ENCODE measurements at places on chromosomes 1 and 21.
A peak's percentile ranks its signal among the peaks of the same experiment; 100 is the strongest.

DNA sequence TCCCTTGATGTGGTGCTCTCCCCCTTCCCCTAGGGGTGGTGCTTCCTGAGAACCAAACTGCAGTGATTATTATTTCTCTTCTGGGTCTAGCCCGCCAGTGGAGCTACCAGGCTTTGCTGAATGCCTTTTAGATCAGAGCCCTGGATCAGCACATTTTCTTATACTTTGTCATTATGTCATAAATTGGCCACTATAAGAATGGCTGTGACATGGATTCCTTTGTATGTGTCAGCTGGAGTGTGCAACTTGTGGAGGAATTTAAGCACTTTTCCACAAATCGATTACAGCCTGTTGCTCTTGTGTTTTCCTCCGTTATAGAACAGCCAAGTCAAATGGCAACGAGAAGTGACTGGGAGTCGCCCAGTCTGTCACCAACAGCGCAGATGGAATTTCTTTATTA is 273.3 kb downstream of the DUSP10 start:
- no peak for DNase-seq

- no peak for DNase-seq
Observed at GRCh38 chr1:38528623-38529022, 330.9 kb downstream of the RRAGC start.

DNA sequence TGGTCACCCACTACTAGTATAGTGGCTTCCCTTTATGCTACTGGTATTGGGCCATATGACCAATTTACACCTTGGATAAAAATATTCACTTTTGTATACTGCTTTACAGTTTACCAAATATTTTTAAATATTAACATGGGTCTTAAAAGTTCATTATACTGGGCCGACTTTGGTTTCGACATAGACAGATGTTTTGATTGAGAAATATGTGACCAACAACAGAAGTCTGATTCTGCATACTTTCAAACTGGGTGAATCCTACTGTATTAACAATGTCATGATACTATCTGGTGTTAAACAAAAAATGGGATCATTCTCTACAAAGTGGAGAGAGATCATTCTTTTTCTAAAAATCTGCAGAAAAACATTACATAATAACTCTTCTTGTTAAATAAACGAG is 134.8 kb downstream of the AKT3 start:
- DNase-seq, result no peak

DNA sequence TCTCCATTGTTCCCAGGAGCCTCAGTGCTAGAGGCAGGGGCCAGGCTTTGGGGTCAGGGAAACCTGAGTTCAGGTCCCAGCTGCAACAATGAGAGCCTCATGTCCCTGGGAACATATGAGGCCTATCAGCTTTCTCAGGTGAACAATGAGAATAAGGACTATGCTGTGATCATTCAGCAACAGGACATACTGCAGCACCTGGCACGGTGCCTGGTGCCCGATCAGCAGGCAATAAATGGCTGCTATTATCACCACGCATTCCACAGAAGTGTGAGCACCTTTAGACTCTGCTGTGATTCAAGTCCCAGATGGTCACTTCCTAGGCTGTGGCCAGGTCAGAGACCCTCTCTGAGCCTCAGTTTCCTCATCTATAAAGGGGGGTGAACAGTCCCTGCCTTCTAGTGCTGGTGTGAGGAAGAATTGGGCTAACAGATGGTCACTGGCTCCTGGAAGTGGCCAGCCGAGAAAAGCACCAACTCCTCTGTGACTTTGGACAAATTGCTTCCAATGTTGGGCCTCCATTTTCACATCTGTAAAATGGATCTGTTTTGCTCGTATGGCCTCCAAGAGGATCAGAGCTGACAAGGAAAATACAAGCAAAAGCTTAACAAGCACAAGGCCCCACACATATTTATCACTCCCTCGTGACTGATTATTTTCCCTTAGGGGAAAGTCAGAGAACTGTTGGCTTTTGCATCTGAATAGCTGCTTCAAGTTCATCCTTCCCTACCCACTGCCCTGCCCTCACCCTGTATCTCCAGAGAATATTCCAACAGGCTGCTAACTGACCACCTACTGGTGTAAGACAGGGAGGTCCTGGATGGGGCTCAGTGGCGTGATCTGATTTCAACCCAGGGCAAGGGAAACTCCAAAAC is 1.1 kb downstream of the SLC5A9 start:
- no peak for DNase-seq

GRCh38 chr1:35202048-35202719 is 9.2 kb upstream of the SFPQ start:
- DNase-seq, result peak; percentile 5
